IPS-NIHi11 (cell line): ENCODE measurements at places on chromosomes 3 and 15.

DNA sequence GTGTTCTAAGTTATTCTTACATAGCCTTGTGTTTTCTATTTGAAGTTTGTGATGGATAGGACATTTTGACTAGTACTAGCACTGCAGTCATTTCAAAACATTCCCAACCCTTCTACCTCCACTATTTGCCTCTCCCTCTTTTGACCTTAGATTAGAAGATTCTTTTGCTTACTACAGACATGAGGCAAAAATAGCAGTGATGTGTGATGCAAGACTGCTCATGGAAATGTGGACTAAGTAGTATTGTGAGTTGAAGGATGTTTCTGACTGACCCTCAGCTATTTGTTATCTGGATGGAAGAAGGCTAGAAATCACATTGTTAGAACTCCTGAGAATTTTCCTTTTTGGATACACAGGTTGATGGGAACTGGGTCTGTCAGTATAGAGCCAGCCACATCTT is 45.9 kb downstream of the ATP2C1 start:
- no peak for DNase-seq

DNA sequence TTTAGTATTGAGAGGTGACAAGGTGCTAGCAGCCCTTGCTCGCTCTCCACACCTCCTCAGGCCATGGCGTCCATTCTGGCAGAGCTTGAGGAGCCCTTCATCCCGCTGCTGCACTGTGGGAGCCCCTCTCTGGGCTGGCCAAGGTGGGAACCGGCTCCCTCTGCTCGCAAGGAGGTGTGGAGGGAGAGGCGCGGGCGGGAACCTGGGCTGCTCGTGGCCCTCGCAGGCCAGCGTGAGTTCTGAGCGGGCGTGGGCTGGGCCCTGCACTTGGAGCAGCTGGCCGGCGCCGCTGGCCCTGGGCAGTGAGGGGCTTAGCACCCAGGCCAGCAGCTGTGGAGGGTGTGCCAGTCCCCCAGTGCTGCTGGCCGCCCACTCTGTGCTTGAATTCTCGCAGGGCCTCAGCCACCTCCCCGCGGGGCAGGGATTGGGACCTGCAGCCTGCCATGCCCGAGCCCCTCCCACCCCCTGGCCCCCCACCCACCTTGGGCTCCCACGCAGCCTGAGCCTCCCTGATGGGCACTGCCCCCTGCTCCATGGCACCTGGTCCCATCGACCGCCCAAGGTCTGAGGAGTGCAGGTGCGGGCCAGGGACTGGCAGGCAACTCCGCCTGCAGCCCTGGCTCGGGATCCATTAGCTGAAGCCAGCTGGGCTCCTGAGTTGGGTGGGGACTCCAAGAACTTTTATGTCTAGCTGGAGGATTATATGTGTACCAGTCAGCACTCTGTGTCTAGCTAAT is 785.2 kb downstream of the DIPK2A start:
- no peak for DNase-seq

GRCh38 chr3:3276630-3277029 is 97.1 kb upstream of the CRBN start:
- no peak for DNase-seq

DNA sequence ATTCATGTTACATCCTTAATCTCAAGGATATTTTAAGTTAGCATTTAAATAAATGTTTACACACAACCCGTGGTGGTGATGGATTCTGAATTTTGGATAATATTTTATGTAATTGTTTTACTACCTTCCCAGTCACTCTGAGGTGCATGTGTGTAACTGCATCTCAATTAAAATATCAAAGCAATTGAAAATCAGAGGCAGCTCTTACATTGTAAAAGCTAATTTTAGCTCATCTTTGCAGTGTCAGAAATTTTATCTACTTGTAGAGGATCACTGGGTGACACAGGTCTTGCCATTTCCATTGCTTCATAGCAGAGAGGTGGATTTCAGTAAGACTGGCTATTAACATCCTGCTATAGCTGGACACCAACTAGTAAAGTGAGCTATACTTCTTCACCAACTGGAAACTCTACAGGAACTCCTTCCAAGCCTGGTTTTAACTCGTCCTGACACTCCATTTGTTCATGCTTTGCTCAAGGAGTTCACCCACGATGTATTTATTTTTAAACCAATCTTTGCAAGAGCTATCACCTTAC is 19.6 kb upstream of the MITF start:
- DNase-seq: no peak

- no peak for DNase-seq
These were observed 11.4 kb downstream of the CCDC14 start for GRCh38 chr3:123949641-123950040.

GRCh38 chr15:39149636-39150150 is 431.2 kb upstream of the THBS1 start:
- no peak for DNase-seq

GRCh38 chr15:87757084-87757483 is 499.5 kb downstream of the NTRK3 start:
- no peak for DNase-seq

DNA sequence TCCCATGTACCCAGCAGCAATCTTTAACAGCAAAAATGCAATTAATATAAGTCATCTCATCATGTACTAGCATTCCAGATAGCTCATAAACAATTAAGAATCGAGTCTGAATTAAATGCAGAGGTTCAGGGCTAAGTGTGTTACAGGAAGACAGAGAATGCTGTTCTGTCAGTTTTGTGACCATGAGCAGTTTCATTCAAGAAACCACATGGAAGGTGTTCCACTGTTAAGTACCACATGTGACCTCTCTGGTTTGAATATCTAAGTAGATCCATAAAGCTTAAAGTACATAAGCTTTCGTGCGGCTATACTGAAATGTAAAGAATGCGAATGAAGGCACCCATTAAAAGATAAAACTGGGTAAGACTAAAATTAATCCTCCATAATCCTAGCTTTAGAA is 272.3 kb downstream of the IL5RA start:
- no peak for DNase-seq

GRCh38 chr3:50567011-50567385 is 549 bp downstream of the C3orf18 start:
- no peak for DNase-seq

DNA sequence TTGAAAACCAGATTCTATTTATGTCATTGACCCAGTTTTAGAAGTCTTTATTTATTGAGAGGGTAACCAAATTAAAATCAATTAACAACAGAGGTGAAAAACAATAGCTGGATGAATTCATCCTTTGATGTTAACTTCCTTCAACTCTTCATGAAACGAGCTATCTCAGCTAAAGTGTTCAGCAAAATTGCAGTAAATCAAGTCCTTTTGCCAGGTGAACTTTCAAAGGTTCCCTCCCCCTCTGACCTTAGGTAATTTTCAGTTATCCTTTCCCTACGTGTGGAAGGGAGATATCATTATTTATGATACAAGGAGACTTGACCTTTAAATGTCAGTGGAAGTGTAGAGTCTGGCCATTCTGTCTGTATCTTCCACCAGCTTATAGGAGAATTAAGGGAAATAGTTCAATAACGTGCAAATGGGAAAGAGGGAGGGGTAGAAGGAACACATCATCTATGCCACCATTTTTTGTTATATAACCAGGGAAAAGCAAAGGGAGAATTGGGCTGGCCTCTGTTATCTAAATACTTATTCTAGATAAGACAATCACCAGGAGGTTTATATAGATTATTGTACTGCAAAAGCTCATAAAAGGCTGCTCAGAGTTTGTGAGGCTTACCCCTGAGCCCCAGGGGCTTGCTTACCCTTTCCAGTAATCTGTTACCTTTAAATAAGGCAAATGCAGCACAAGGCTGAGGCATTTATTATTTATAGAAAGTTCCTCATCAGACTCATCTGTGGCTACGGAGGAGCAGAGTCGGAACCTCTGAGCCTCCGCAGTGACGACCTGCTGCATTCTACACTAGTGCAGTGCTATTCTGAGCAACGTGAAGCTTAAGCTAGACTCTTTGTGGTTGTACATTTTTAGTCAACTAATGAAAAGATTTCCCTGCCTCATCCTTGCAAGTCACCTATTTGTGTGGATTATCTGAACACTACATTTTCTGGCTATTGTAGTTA is 97.7 kb upstream of the ZBED2 start:
- DNase-seq: no peak

- no peak for DNase-seq
These were observed 231.1 kb upstream of the GADL1 start for GRCh38 chr3:31125413-31126020.

DNA sequence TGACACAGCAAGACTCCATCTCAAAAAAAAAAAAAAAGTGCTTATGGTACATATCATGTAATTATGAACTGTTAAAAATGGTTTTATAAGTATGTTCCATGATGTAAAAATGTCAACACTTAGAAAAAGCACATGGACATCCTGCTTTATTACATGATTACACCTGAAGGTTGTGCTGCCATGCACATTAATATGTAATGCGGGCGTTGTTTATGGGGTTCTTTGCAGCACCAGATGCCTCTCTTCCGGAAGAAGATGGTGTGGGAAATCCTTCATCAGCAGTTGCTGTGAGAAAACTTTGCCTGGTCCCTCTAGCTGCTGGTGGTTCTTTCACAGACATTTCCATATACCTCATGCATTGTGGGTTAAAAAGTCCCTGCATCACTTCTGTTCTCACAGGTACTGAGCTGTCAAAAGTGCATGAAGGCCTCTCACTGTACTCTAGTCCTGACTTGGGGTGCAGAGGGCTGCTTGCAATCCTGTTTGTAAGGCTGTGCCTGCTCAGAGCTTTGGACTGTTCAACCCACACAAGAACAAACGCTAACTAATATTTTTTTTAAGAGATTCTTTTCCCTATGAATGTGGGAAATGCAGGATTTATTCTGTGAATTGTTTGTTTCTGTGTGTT is 43.6 kb downstream of the SENP2 start:
- no peak for DNase-seq
